ENCODE measurements at places on chromosomes 2 and 18. TPM values are rescaled to one million over a fixed set of nuclear protein-coding genes. Genes with fewer than 3 reads are reported as not detected.

LCT gene
- not detected for polyA plus RNA-seq

SERTAD2 gene
- polyA plus RNA-seq: 27.9 TPM

DNA sequence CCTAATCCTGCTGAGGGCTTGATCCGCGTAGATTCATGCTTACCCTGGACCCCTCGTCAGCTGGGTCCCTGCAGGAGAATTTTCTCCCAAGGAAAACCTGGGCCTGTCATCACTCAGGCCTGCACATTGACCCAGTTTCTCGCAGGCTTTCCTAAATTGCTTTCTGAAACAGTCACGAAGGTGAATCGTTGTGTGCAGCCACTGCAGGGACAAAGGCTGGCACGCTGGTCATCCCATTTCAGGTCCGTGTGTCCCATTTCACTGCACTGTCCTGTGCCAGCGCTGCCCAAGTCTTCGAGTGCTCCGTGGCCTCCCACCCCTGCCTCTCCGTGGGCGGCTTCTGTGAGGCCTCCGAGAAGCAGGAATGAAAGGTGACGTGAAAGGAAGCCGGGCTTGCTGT lies 62.8 kb upstream of the YWHAQ start:
- no peak for DNase-seq

CXCR1 gene
- polyA plus RNA-seq: not detected

GRCh38 chr2:9422321-9423099 lies 818 bp downstream of the ITGB1BP1 start:
- DNase-seq: no peak

All from muscle of back (tissue), 13 donors.